Activated CD4-positive, alpha-beta memory T cell treated with anti-CD3 and anti-CD28 coated beads for 36 hours (primary cell): ENCODE measurements at places on chromosomes 7 and 10. TPM values are rescaled to one million over a fixed set of nuclear protein-coding genes. Genes with fewer than 3 reads are reported as not detected.
A peak's percentile ranks its signal among the peaks of the same experiment; 100 is the strongest.

DNA sequence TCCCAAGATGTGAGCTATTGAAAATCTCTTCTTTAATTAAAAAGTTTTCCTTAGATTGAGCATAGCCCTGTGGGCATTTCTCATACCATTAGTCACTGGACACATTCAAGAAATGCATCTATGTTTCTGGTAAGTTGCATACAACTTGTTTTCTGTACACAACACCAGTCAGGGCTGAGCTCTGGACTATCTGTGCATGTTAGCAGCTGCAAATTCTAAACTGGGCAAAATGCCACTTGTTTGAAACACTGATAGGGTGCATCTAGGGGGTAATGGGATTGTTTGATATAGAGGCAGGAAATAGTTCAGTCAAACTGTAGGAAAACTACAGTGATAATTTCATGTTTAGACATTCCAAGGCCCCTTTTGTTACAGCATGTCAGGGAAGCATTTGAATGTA is 145.6 kb upstream of the NPY start:
- DNase-seq = no peak

DNA sequence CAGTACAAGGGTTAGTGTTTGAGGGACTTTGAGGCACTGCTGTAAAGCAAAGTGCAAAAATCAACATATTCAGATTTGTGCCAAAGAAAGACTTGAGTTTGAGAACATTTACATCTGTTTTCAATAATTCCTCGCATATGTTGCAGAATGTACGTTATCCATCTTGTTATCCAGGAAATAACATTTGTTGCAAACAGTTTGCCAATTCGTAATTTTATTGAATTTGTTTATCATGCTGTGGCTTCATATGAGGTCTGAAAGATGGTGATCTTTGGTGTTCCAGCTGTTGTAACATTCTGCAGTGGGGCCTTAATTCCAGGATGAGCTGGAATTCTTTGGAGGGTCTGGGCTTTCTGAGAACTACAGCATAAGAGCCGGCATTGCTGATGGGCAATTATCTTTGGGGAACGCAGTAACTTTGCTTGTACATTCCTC is 396.2 kb downstream of the LRMDA start:
- DNase-seq = no peak

- no peak for DNase-seq
Measured at GRCh38 chr7:119996634-119997033, 276.3 kb upstream of the KCND2 start.

- DNase-seq = peak; percentile 98
Measured at GRCh38 chr7:138459413-138460175, 465 bp upstream of the TRIM24 start.

- DNase-seq = no peak
Measured at GRCh38 chr7:79091661-79092060, 361.8 kb downstream of the MAGI2 start.

The SH2D4B gene
- 0.12 TPM for total RNA-seq
